ENCODE measurements at places on chromosomes 6 and 20. TPM values are rescaled to one million over a fixed set of nuclear protein-coding genes. Genes with fewer than 3 reads are reported as not detected.

Gene LY6G5B
- total RNA-seq, result 4.0 TPM

Gene LST1
- 7.6 TPM for total RNA-seq

Gene FAM50B
- 5.0 TPM for total RNA-seq

Gene ZBP1
- total RNA-seq, result 1.5 TPM

Gene PTCHD4
- 2.1 TPM for total RNA-seq

DNA sequence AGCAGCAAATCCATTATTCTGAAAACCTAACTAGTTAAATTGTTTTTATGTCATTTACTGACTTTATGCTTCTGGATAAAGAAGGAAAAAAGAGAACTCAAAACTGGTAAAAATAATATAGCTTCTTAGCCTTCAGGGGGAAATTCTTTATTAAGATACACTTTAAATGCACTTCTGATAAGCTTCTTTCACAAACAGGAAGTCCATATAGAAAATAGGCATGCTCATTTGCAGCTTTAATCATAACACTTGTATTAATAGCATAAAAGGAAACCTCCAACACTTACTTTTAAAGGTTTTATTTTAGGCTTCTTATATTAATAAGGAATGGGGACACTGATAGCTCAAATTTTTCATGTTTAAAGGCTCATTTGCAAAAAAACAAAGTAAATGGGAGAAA lies 538.0 kb upstream of the SLC35B3 start:
- DNase-seq, result no peak

DNA sequence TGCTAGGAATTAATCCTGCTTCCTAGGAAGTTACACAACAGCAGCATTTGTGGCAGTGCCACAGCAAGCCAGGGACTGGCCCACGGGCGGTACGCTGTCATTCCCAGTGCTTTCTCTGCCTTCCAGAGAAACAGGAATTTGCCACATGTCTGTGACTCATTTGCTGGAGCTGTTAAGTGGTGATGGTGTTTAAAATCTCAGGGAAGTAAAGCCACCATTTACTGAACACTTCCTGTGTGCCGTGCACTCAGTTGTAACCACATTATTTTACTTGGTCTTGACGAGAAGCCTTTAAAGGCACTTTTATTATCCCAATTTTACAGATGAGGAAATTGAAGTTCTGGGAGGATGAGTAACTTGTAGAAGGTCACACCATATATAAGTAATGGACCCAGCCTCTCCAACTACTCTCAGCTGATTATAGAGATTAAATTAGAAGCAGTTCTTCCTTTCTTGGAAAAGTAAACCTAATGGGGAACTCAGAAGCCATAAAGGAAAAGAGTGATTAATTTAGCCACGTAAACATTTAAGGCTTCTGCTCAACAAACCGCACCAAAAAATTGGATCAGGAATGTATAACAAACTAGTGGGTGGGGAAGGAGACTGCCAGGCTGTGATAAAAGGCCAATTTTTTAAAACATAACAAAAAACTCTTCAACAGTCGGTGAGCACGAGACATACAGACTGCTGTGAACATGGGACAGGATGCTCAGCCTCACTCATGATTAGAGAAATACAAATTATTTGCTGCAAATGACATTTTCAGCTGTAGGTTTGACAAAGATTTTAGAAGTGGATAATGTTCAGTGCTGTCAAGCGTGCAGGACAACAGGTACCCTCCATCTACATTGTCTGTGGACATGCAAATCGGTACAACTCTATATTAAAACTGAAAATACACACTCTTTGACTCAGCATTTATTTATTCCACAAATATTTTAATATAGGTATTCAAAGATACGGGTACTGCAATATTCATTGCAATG lies 311.2 kb downstream of the NRN1 start:
- peak; percentile 44 for DNase-seq

- DNase-seq, result no peak
Measured at GRCh38 chr6:25842526-25842925, 10.7 kb upstream of the SLC17A1 start.

- DNase-seq, result no peak
Measured at GRCh38 chr6:33696076-33696475, 15.4 kb downstream of the UQCC2 start.

DNA sequence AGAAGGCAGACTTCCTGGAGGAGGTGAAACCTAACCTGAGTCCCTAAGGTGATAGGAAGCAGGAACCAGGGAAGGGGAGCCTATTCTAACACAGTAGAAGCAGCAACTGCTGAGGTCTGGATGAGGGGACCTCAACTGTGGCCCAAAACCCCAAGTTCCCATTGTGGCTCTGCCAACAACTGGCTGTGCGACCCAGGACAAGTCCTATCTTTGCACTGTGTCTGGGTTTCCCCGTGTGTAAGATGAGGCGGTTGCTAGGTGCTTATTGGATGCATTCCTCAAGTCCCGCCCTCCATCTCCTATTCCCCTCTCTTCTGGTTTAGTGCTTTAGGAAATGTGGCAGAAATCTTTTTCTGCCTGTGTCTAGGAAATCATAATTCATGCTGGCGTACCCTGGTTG lies 52.2 kb upstream of the TTPAL start:
- no peak for DNase-seq

- DNase-seq, result no peak
Measured at GRCh38 chr6:159100395-159101182, 55.8 kb upstream of the TAGAP start.

DNA sequence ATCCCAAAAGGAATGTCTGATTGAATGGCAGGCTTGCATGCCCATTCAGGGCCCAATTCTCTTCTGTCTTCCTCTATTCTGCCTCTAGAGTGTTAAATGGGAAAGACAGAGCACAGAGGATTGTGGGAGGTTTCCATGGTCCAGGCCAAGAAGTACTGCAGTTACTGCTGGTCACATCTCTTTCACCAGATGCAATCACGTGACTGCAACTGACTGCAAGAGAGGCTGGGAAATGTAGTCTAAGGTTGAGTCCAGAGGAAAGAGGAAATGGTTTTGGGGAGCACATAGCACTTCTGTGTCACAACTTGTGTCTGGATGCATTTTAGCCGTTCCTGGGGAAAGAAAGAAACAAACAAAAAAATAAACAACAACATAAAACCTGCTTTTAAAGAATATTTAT lies 336.4 kb upstream of the BTBD3 start:
- DNase-seq, result no peak

GRCh38 chr6:74075323-74075722 lies 379.3 kb downstream of the CD109 start:
- DNase-seq, result peak; percentile 97

DNA sequence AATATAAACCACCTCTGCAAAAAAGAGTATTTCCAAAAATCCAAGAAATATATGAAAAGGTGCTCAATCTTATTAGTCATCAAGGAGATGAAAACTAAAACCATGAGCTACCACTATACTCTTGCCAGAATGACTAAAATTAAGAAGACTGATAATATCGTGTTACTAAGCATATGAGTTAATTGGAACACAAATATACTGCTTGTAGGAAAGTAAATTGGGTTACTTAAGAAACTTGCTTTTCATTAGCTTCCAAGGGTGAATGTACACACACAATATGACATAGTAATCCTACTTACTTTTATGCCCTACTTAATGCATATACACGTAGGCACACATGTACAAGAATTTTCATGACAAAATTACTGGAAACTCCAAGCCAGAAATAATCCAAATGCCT lies 3.4 kb downstream of the THEMIS start:
- no peak for DNase-seq
